Stimulated activated CD8-positive, alpha-beta memory T cell treated with anti-CD3 and anti-CD28 coated beads, Interleukin-2, amount 100 ng/mL, for 1 hour (primary cell): ENCODE measurements at places on chromosomes 13 and 19.

DNA sequence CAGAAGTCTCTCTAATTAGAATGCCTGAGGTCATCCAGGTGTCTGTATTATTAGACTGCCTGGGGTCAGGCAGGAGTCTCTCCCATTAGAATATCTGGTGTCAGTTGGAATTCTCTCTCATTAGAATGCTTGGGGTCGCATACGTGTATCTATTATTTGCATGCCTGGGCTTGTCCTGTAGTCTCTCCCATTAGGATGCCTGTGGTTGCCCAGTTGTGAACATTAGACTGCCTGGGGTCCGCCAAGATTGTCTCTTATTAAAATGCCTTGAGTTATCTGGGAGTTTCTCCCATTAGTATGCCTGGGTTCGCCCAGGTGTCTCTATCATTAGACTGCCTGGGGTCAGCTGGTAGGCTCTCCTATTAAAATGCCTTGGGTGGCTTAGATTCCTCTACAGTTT is 1494.7 kb downstream of the UQCRFS1 start:
- no peak for DNase-seq

DNA sequence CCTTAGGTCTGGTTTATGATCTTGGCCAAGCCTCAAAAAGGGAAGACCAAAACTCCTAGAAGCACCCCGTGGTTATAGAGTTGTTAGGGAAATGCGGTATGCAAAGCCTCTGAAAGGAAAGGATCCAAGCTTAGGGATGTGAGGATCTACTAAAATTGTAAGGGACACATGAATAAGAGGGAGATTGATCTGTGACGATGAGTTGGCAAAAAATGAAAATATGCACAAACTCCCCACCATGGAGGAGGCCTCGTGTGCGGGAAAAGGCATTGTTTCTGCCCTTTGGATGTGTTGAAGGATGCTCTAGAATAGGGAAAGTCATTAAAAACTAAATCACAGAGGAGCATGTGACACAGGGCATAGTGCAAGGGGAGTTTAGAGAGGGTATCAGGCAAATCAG is 88.7 kb upstream of the UBL3 start:
- no peak for DNase-seq

DNA sequence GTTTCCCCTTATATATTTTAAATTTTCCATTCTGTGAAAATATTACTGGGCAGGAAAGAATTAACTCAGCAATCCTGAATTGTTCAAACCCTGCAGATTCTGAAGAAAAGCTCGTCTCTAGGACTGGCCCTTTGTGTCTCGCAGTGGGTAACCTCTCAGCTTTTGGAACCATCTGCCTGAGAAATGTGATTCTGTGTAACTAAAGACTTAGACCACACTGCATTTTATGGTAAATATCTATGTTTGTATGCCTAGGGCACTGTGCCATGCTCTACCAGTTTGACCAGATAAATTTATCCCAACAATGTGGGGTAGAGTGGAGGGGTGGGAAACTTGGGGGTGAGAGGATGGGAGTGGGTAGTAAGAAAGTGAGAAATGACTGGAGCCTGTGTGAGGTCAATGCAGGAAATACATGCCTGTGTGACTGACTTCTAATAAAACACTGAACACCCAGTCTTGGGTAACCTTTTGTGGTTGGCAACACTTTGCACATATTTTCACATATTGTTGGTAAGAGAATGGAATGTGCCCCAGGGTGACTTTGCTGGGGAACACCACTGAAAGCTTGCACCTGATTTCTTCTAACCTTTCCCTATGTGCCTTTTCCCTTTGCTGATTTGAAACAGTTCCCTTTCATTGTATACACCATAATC is 1181.9 kb downstream of the OLFM4 start:
- DNase-seq = no peak

DNA sequence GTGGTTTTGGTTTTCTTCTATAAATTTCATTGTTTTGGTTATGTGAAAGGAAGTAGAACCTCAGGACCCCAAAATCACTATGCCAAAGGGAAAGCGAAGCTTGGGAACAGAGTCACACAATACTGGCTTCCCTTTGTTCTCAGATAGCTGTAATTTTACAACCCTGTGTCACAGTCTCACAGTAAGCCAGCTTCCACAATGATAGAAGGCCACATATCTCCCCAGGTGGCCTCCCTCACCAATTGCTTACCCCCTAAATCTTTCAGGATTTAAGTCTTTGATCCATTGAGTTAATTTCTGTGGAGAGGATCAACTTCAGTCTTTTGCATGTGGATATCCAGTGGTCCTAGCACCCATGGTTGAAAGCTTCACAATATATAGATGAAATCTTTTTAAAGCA is 58.7 kb downstream of the SLC15A1 start:
- no peak for DNase-seq

- DNase-seq = no peak
Observed at GRCh38 chr13:66461021-66461420, 769.1 kb downstream of the PCDH9 start.
